HS-27A (cell line): ENCODE measurements at places on chromosomes 11 and 22.

GRCh38 chr11:134152696-134153095 is 71.1 kb downstream of the NCAPD3 start:
- no peak for DNase-seq

GRCh38 chr22:44731357-44731970 is 20.9 kb upstream of the ARHGAP8 start:
- no peak for DNase-seq

- DNase-seq = no peak
These were observed 119.7 kb upstream of the CD82 start for GRCh38 chr11:44445500-44446365.

DNA sequence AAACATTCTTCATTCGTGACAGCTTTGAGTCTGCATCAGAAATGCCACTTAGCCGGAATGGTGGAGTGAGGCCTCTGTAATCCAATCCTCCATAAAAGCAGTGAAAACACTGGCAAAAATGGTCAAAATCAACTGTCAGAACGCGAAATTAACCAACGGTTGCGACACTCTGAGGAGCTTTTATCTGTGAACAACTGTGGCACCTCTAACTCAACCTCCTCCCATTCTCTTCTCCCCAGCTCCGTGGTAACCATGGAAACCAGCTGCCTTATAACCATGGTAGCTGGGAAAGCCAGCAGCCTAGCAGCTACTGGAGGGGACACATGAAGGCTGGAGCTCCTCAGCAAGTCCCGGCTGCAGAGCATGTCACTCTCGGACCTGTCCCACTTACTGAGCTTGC is 20.3 kb downstream of the AP2A2 start:
- DNase-seq = no peak

GRCh38 chr22:25142102-25142501 is 57.6 kb upstream of the CRYBB3 start:
- no peak for DNase-seq

DNA sequence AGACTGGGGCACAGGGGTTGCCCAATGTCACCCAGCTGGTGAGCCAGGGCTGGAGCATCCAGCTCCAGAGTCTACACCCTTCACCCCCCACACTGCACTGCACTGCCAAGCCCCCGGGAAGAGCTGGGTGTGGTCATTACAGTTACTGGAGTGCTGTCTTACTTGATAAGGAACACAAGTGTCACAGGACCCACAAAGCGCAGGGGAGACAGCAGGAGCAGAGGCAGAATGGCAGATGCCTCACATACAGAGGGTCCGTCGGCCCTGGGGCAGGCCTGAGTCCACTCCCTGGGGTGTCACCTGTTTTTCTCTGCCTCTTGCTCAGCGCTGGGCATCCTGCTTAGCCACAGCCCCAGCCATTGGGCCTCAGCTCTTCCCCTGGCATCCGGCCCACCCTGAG is 7.7 kb downstream of the IL2RB start:
- DNase-seq = no peak

- DNase-seq = no peak
These were observed 10.5 kb downstream of the SLC16A8 start for GRCh38 chr22:38073150-38074130.

GRCh38 chr11:70371241-70371640 is 27.1 kb upstream of the CTTN start:
- no peak for DNase-seq

GRCh38 chr11:10298342-10298741 is 4.3 kb upstream of the SBF2 start:
- DNase-seq = peak; percentile 54

- no peak for DNase-seq
These were observed 33.3 kb upstream of the SORL1-AS1 start for GRCh38 chr11:121486054-121486453.

DNA sequence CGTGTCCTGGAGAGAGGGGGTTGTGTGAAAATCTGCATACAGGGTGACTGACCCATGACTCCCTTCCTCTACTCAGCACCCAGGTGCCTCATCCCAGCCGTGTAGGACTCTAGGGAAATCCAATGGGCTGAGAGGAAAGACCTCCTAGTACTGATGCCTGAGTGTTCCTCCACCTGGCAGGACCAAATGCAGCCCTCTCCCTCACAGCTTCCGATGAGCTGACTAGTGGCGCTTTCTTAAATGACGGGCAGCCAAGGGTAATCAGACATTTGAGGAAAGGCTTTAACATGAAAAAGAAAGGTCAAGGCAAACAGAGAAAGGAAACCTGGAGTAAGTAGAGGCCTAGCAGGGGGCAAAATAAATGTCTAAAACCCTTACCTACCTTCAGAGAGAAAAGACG is 5.0 kb upstream of the KCNJ1 start:
- no peak for DNase-seq

GRCh38 chr11:95495706-95496105 is 264.7 kb upstream of the SESN3 start:
- no peak for DNase-seq

DNA sequence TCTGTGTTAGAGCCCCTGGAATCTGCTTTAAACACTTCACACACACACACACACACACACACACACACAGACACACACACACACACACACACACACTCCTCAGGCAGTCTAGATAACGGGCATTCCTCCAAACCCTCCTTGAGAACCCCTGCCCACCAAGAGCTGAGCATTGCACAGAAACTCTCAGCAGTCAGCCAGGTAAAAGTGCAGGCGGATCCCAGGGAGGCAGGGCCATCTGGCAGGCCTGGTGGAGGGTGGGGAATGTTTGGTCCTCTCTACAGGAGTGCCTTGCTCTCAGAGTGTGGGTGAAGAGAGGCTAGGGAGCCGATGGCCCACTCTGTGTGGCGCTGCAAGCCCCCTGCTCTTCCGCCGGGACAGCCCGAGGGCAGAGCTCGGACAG is 190.2 kb downstream of the BUD13 start:
- no peak for DNase-seq

DNA sequence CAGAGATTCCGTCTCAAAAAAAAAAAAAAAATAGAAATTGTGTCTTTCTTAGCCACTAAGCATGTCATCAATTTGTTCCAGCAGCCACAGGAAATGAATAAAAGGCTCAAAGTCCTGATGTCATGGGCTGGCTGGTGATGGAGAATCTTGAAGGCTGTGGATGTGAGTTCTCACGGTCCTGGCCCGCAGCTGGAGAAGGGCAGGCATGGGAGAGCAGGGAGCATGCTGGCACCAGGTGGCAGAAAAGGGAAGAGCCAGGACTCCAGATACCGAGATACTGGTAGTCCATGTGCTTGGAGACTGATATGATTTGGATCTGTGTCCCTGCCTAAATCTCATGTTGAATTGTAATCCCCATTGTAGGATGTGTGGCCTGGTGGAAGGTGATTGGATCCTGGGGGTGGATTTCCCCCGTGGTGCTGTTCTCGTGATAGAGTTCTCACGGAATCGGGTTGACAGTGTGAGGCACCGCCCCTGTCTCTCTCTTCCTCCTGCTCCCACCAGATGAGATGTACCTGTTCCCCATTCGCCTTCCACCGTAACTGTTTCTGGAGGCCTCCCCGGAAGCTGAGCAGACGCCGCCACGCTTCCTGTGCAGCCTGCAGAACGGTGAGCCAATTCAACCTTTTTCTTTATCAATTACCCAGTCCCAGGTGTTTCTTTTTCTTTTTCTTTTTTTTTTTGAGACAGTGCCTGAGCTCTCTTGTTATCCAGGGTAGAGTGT is 18.1 kb downstream of the MRGPRD start:
- no peak for DNase-seq

- no peak for DNase-seq
These were observed 109.0 kb downstream of the OSBP2 start for GRCh38 chr22:30803679-30804078.

DNA sequence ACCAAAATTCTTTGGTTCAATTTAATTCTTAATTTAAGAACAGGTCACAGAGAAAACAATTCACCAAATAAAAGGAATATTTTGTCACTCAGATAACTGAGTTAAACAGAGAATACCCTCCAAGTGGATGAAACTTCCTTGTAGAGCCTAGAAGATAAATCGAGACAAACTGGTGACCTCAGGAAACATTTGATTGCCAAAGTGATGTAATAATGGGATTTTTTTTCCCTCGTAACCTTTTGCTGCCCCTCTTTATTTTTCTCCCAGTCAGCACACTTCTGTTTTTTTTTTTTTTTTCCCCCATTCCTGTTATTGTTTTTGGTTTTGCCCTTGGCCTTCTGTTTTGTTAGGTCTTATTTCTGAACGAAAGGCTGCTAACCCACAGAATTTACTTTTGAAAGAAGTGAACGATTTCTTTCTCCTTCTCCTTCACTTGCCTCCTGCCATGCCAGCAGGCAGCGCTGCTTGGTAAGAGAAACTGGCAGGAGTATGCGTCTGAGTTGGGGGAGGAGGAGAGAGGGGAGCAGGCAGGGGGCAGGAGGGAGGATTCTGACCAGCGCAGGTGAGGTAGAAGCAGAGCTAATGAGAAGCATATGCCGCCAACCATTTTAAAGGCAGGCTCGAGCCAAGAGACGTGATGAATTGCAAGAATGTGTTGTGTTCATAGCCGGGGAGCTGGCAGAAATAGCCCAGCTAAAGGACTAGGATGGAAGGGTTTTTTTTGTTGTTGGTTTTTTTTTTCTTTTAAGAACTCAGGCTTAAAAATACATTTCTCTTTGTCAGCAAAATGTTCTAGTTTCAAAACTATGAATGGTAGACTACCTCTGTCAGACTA is 121.9 kb upstream of the MTMR2 start:
- no peak for DNase-seq

DNA sequence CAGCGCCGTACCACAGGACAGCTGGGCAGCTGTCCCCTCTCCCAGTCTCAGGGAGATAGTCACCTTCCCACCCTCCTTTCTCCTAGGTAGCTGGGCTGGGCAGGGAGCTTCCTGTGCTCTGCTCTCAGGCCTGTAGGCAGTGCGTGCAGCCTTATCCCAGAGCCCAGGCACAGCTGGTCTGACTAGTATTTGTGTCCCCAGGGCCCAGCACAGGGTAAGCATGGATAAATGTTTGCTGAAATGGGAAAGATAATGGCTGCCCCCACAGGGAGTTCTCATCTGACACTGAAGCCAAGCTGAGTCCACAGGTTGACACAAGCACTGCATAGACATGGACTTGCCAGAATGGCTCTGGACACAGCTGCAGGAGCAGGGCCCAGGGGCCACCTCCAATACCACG is 9.8 kb downstream of the SLC15A3 start:
- no peak for DNase-seq

DNA sequence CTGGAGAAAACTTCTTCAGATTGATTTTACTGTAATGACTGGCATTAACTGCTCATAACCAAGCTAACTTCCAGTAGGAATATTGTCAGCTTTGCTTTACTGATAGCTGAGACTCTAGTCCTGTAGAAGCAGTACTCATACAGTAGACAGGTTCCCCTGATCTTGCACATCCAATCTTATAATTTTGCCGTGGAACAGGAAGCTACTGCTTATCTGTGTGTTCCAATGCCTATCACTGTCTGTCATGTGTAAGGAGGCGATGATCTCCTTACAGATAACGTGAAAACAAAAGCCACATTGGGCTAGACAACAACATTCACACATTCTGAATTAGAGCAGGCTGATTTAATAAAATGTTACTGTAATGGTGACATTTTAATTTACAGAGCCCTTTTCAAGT is 13.2 kb downstream of the HSD17B12 start:
- no peak for DNase-seq

DNA sequence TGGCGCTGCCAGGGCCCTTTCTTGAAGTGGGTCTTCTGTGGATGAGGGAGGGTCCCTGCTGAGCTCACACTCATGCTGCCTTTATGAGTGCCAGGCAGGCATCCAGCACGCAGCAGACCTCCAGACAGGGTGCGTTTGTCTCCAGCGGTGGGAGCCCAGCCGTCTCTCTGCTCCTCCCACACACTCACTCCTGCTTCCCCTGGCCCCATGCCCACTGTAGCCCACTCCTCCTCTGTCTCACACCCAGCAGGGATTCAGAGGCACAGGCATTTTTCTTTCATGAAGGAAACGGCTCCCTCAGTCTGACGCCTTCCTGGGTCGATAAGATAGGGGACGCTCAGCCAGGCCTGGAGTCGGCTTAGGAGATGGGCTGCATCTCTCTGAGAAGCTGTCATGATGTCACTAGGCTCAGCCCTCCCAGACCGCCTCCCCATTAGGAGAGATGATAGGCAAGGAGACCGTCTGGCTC is 183.9 kb upstream of the NCAM1 start:
- DNase-seq = no peak

GRCh38 chr11:64246871-64247728 is at the start of gene PPP1R14B:
Gene PPP1R14B (minus strand): TSS chr11:64246943. CDS start chr11:64246673, 270 bp downstream.
- no peak for DNase-seq

- no peak for DNase-seq
These were observed 147.6 kb downstream of the ME3 start for GRCh38 chr11:86524620-86525352.

DNA sequence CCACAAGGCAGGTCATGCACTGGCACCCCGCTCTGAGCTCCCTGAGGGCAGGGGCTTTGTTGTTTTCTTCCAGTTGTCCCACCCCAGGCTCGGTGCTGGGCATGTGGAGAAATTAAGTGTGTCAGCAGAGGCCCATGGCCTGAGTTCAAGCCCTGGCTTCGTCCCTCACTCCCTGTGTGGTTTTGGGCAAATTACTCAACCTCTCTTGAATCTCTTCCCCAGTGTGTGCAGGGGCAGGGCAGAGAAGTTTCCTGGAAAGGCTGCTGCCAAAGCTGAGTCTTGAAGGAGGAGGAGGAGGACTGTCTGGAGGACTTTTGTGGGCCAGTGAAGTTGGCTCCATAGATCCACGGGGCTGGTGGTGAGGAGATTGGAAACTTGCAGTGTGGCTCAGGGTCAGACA is 138.1 kb upstream of the E2F8 start:
- no peak for DNase-seq

GRCh38 chr11:11444804-11445131 is 91.7 kb upstream of the CSNK2A3 start:
- no peak for DNase-seq

- no peak for DNase-seq
These were observed 3.4 kb downstream of the MPPED2 start for GRCh38 chr11:30582726-30583125.

DNA sequence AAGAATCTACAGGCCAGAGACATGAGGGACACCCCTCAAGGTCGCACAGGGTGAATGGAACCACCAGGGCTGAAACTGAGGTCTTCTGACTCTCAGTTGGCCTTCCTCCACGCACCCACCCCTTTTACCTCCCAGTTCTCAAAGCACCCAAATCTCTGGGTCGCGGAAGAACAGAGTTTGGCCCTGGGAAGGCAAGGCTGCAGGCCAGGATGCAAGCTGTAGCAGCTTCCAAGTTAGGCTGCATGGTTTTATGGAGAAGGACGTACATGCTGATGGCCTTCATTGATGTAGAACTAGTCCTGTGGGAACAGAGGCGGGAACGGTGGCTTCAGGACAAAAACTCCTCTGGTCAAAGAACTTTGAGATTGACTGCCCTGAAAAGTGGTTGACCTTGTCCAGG is 143.5 kb upstream of the B3GAT1 start:
- no peak for DNase-seq
